ENCODE measurements at places on chromosomes 6 and 20.
A peak's percentile ranks its signal among the peaks of the same experiment; 100 is the strongest.

GRCh38 chr20:19070026-19070425 lies 142.4 kb upstream of the SLC24A3 start:
- DNase-seq: no peak

GRCh38 chr6:165146456-165146855 lies 162.9 kb downstream of the C6orf118 start:
- peak; percentile 33 for DNase-seq

GRCh38 chr6:28124350-28124970 lies at the start of gene ZSCAN16:
Gene ZSCAN16 (plus strand): TSS chr6:28124609. CDS start chr6:28125444, 835 bp downstream.
- peak; percentile 85 for DNase-seq

DNA sequence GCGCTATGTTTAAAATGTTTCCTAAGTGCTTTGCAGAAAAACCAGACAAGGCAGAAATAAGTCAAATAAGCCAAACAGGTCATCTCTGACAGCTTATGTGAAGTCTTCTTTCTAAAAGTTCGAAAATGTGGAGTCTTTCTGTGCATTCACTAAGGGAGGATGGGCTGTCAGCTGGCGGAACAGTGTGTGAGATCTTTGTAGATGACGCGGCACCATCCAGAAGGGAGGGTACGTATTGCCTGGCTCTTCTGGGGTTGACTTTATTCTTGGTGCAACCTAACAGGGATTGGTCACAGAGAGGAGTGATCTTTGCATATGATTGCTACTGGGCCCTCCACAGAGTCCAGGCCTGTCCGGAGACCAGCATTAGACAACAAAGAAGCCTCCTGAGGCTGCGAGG lies 114.5 kb upstream of the EDN1 start:
- DNase-seq: peak; percentile 27

DNA sequence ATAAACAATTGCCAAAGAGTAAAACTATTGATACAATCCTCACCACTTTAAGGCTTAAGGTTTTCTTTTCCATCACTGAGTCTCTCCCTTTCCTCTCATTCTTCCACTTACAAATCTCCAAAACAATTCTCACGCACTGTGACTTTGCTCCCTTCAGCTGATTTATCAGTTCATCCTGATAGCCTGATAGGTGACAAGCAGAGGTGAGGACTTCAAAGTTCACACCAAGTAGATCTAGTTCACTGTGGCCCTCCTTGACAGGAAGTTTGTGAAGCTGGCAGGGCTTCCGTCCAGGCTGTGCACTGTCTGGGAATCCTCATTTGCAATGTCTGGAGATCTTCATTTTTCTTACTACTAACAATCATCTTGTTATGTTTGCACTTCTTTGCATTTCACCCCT lies 35.2 kb upstream of the POU5F1 start:
- no peak for DNase-seq

- no peak for DNase-seq
These were observed 121.0 kb downstream of the FHL5 start for GRCh38 chr6:96683819-96684528.

DNA sequence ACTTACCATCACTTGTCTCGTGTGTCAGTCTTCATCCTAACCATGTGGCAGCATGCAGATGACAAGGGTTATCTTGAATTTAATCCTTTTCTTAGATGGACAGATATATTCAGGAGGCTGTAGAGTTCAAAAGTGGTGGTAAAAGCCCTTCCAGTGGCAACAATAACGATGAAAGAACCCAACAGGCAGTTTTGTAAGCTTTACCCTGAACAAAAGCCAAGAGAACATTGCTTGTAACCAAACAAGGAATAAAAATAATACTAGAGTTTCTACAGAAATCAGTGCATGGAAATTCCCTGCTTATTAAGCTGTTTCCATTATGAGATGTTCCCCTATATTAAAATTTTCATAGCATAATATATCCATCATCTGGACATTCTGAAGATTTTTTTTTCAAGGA lies 69.7 kb downstream of the PDE7B start:
- peak; percentile 8 for DNase-seq

GRCh38 chr6:3776881-3777507 lies 25.5 kb upstream of the PXDC1 start:
- DNase-seq: no peak

DNA sequence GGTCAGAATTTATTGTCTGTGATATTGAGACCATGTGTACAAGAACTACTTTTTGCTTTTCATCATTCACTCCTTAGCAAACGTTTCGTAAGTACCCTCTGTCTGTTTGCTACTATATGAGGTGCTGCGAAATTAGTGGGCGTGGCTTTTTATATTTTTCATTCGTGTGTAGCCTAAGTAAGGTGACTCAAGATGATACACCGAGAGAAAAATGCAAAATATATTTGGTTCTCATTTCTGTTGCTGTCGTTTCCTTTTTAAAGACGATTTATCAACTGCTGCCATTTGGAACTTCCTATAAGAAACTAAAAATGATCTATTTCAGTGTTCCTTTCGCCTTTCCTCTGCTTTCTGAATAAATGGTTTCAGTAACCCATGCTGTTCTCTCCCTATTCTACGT lies 61.2 kb downstream of the VAPB start:
- DNase-seq: no peak

DNA sequence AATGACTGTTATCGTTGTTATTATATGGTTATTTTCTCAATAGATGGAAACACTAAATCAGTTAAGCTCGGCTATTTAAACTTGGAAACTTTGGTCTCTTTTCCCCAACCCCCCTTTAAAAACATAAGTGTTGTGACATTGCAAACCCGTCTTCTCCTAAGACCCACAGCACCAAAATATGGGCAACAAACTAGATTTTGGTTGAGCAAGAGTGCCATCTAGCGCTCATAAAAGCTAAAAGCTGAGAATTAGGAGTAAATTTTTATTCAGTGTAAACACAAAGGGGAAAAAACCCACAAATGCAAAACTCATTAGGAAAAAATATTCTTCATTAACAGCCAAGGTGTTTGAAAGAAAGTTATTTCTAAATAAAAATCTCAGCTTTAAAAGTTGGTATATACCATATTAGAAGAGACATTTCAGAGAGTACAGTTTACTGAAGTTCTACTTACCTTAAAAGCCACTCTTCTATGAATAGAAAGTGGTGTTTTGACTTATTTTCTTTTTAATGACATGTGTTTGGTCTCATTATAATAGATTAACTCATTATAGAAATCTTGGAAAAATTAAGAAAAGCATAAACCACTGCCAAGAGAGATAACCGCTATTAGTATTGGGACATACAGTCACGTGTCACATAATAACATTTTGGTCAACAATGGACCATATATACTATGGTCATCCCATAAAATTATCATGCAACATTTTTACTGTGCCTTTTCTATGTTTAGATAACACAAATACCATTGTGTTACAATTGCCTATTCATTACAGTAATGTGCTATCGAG lies 21.1 kb downstream of the SESN1 start:
- peak; percentile 84 for DNase-seq

DNA sequence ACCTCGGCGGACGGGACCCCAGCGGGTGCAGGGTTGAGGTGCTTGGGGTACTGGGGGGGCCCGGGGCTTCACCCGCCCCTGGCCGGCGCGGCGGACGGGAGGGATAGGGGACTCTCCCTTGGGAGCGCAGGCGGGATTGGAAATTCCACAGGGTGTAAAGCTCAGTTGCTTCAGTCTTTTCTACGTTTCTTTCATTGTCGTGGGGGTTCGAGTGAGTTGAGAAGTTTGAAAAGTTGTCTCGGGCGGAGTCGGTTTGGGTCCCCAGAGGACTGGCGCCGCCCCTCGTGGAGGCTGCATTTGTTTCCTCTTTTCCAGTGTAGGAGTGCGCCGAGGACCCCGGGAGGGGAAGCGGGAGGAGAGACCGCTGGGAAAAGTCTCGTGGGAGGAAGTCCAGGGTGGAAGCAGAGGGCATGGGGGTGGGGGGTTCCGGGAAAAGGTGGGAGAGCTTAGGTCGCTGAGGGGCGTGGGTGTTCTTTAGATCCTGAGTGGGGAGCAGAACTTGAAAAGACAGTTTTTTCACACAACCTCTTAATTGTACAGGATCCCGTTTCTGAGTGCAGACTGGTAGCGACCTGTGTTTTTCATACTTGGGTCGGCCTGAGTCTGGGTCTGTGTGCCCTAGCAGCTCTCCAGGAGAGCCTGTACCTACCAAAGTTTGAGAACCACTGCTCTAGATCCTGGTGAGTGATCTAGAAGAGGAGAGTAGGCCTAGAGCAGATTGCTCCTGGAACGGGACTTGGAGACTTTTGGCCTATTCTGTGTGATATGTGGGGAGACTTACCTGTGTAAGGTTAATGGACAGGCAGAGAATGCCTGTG lies 495 bp downstream of the FAM83B start:
- no peak for DNase-seq

GRCh38 chr20:11851646-11852045 lies 66.0 kb upstream of the BTBD3 start:
- no peak for DNase-seq

- DNase-seq: no peak
These were observed 49.4 kb downstream of the PIGU start for GRCh38 chr20:34627458-34627857.

- DNase-seq: no peak
These were observed 18.3 kb downstream of the KIF6 start for GRCh38 chr6:39706819-39707335.

DNA sequence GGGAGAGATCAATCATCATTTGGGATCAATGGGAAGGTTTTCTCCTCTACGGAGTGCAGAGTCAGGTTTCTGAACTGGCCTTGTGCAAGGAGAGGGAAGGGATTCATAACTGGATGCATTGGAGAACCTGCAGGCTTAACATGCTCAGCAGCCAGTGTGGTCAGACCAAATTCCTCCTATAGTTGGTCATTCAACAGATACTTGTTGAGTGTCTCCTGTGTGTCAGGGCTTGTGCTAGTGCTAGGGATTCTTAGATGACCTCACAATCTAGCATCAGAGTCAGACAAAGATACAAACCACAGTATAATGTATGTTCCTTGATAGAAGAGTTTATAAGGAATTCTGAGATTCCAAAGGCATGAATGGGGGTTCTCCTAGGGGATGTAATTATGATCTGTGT lies 23.9 kb downstream of the RALY start:
- no peak for DNase-seq

- no peak for DNase-seq
These were observed 190.3 kb upstream of the SLC24A3 start for GRCh38 chr20:19022118-19022575.

- no peak for DNase-seq
These were observed 5.8 kb upstream of the SLC52A3 start for GRCh38 chr20:774016-774659.

DNA sequence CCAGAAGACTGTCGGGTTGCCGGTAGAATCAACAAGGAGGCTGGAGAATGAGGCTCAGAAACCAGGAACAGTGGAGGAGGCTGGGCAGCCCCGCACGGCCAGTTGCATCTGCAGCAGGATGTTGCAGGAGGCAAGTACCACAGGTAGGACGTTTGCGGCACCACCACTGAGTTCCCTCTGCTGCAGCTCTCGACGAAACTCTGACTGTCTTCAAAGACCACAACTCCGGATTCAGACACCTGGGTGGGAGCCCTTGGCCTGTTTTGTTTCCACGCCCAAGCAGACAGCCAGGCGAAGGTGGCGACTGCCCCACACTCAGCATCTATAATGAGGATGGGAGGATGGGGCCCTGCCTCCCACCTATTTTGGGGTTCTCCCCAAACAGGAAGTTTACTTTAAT lies 218.2 kb downstream of the ZDHHC14 start:
- DNase-seq: no peak

DNA sequence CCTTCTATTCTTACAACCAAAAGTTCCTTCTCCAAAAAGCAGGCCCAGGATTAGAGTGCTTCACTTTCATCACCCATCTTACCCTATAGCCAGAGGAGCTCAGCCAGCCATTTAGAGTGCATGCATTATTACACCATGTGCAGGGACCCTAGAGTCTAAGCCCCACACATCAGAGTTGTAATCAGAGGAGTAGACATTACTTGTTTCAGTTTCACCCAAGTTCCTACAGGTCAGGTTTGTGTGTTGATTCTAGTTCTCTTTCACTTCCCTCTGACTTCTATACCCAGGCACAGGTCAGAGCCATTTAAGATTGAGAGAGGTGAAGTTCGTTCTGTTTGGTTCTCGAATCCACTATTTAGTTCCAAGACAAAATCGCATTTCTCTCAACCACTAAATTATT lies 16.3 kb upstream of the ARFGEF3 start:
- DNase-seq: no peak

GRCh38 chr20:1171461-1172093 lies 13.2 kb downstream of the TMEM74B start:
- no peak for DNase-seq

GRCh38 chr6:49733680-49734079 lies 10.5 kb downstream of the CRISP3 start:
- DNase-seq: no peak

DNA sequence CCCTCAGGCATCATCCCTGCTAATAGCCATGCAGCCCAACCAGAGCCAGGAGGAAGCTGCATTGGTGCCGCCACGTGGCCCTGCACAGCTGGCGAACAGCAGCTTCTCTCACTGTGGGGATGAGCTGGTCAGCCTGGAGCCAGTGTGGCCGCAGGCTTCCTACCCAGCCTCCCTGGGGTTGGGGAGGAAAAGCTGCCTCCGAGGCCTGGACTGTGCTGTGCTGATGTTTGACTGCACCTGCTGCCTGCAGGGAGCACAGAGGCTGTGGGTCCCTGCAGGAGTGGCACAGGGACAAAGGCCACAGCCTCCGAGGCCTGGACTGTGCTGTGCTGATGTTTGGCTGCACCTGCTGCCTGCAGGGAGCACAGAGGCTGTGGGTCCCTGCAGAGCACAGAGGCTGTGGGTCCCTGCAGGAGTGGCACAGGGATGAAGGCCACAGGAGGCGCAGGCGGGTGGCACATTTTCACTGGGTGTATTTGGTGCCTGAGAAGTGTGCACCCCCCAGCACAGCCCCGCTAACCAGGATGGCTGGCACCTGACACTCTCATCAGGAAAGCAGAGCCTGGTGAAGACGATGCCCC lies 83.9 kb downstream of the DLL1 start:
- DNase-seq: no peak
